ENCODE measurements at places on chromosomes 3 and 15. TPM values are rescaled to one million over a fixed set of nuclear protein-coding genes. Genes with fewer than 3 reads are reported as not detected.
A peak's percentile ranks its signal among the peaks of the same experiment; 100 is the strongest.

Gene FBXW12
- total RNA-seq = not detected

Gene DHFR2
- 7.7 TPM for total RNA-seq

DNA sequence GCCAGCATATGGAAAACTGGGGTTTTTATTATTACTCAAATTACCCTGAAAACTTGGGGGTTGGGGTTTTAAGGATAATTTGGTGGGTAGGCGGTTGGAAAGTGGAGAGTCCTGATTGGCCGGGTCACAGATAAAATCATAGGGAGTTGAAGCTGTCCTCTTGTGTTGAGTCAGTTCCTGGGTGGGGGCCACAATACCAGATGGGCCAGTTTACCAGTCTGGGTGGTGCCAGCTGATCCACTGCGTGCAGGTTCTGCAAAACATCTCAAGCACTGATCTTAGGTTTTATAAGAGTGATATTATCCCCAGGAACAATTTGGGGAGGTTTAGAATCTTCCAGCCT lies 4.9 kb upstream of the ZNF662 start:
- DNase-seq = no peak

Gene C3orf49
- not detected for total RNA-seq

GRCh38 chr3:72259755-72260587 lies 475.0 kb upstream of the PROK2 start:
- DNase-seq = no peak

GRCh38 chr3:197730200-197730599 lies 6.5 kb downstream of the RUBCN start:
- DNase-seq = no peak

- DNase-seq = no peak
Observed at GRCh38 chr3:127171320-127171719, 21.6 kb upstream of the PRR23E start.

GRCh38 chr15:89172921-89173320 lies 48.5 kb downstream of the RLBP1 start:
- DNase-seq = no peak

GRCh38 chr3:126847061-126847460 lies 135.9 kb upstream of the PLXNA1 start:
- no peak for DNase-seq

DNA sequence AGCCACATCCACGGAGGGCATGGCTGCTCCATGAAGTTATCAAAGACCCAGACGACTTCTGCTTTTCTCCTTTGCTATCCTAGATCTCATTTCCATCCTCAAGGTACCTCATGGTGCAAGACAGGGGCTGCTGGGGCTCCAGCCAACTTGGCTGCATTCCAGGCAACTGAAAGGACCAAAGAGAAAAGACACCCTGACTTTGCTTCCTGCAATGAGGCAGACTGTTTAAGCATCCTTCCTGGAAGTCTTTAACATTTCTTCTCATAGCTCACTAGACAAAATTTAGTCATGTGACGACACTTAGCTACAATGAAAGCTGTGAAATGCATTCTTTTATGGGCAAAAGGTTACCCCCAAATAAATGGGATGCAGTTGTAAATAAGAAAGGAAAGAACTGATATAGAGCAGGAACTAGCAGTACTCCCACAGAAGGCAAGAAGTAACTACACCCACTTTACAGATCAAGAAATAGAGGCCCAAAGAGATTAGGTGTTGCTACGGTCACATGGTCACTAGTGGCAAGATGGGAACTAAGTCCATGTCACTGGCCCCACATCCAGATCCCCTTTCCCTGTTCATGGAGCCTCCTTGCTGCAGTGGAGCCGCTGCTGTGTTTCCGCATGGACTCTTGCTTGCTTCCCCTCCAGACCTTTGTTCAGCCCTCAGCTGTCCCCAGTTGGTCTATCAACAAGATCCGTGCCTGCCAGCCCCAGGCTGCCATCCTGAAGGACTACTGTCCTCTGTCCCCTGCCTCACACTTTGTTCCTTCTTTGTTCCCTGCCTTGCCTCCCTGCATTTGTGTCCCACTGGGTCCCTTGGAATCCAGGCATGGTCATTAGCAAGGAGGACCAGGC lies 107.0 kb downstream of the XXYLT1 start:
- no peak for DNase-seq

DNA sequence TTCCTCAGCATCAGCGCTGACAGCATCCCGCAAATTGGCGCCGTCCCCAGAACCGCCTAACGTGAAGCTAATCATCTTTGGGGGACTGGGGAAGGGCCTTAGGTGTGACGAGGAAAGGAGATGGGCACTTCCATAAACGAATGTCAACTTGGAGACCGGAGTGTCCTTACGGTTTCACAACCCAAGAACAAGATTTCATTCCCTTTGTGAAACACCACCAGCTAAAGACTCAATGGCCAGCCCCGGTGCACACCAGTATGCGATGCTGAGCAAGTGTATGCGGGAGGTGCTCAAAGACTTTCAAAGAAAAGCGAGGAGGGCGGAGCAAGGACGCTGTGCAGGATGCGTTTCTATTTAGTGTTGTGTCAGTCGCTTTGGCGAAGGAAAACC lies 759 bp upstream of the TTBK2 start:
- DNase-seq = peak; percentile 30

DNA sequence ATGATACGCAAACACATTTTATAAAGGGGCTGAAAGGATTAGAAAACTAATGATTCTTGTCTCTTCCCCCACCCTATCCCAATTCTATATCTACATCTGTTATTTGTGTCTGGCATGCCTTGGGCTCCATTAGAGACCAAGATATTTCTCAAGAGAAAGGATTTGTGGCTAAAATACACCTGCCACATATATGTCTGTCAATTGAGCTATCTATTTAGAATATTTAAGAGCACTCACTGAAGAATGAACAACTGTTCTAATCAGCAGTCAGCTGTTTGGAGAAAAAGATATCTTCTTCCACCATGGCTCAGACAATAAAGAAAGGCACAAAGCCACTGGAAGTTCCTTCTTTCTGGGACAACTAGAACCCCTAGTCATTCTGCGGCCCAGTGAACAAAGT lies 61.7 kb upstream of the LRRN1 start:
- no peak for DNase-seq

DNA sequence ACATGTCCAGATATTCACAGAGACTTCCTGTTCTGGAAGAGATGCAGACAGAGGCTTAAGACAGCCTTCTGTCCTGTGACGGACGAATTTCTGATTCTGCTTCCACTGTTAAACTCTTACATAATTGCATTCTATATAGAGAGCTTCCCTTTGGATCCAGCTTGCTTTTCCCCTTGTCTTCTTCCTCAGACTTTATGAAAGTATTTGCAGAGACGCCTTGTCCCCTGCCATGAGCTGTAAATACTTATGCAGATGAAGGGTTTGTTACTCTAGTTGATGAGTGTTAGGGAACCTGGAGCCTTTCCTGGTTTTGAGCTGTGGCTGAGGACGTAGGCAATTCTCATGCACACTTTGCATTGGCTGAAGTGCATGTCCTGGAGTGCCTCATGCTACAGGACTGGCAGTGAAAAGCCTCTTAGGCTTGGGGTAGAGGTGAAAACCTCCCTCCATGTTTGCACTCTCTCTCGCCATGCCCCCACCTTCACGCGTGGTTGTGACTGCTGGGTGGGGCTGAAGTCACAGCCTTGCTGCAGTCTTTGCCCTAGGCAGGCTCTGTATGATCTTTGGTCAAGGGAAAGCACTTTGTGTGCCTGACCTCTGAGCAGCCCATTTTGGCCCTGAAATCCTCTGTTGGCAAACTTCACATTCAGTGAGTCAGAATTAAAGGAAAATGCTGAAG lies 286.6 kb downstream of the PTPRG start:
- DNase-seq = peak; percentile 88

DNA sequence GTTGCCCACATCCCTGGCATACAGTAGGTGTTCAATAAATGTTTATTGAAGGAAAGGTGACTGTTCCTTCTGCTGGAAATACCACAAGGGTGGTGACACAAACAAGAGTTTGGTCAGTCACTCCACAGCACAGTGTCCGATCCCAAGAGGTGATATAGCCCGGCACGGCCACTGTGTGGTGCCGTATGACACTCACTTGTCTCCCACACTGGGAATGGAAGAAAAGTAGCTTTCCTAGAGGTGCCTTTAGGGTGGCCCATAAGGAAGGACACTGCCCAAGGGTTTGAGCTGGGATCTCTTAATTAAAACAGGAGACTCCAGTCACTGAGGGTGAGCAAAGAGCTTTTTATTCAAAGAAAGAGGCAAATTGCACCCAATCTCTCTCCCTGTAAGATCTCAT lies 40.5 kb downstream of the TGM4 start:
- no peak for DNase-seq

- peak; percentile 46 for DNase-seq
Observed at GRCh38 chr3:14699643-14700042, 24.7 kb downstream of the C3orf20 start.

DNA sequence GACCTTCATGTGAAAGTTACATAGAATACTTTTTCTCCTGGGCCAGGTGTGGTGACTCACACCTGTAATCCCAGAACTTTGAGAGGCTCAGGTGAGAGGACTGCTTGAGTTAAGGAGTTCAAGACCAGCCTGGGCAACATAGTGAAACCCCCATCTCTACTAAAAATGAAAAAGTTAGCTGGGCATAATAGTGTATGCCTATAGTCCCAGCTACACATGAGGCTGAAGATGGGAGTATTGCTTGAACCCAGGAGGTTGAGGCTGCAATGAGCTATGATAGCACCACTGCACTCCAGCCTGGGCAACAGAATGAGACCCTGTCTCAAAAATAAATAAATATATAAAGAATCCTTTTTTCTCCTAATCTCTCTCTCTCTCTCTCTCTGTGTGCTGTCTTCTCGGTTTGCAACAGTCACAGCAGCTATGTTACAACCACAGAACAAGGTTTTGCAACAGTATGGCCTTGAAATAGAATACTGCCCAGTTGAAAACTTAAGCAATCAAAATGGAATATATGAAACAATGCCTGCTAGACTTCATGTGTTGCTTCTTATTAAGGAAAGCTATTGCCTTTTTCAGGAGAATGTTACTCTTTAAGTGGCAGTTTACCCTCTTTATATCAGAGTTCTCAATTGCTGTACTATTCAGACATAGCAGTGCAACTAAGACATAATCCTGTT lies 12.3 kb upstream of the DENND4A start:
- DNase-seq = no peak

Gene ASB7
- total RNA-seq = 9.0 TPM

GRCh38 chr15:30978328-30978727 lies 13.1 kb downstream of the MTMR10 start:
- DNase-seq = no peak

DNA sequence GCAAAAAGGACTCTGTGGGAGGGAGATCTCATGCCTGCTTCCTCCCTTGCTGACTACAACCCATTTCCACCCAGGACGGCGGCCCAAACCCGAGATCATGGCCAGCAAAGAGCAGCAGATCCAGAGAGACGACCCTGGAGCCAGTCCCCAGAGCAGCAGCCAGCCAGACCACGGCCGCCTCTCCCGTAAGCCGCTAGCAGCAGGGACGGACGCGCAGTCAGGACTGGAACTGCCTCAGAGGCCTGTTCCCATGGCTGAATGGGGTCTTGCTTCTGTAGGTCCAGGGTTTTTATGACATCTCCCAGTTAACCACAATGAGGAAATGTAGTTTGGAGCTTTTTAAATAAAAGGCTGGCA lies 67.2 kb downstream of the BOC start:
- DNase-seq = no peak

- DNase-seq = peak; percentile 86
Observed at GRCh38 chr15:89767411-89767915, 8.7 kb upstream of the MESP2 start.

Gene TFG
- 66.7 TPM for total RNA-seq

DNA sequence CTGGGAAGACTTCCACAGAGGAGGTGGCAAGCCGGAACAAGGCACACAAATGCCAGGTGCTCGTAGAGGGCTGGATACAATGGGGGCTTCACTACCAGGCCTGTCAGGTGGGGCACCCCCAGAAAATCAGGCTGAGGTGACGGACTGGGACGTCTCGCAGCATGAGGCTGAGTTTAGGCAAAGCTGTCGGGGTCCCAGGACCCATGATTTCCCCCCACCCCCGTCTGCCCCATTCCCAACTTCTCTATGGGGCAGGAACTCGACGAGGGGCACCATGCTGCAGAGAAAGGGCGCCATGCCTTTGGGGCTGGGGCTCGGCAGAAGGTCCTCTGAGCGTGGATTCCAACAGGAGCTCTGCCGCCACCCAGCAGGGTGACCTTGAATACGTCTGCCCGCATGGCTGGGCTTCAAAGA lies 65.7 kb upstream of the HES1 start:
- DNase-seq = no peak

Gene PPIB
- total RNA-seq = 165 TPM

GRCh38 chr3:116770815-116771450 lies 61.4 kb downstream of the TUSC7 start:
- no peak for DNase-seq

DNA sequence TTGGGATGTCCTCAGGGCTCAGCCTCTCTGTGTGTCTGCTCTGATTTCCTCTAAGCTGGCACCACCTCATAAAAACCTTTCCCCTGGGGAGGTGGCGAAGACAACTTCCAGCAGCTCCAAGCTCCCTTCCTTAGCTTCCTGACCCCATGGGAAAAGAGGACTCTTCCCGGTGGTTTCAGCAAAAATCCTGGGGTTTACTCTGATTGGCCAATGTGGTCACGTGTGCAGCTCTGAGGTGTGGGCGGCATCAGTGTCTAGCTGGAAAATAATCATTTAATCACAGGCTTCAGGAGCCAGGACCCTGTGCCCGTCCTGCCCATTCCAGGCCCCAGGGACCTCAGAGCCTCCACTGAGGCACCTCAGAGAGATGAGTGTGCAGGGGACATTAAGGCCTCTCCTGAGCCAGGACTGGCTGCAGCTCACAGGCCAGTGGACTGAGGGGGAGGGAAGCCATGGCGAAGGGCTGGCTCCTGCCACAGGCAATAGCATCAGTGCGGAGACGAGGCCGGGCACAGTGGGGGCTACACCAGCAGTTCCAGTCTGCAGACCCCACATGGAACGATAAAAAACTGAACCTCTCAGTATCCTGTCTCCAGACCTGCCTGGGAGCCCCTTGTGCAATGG lies 104.1 kb downstream of the TPRA1 start:
- DNase-seq = no peak

DNA sequence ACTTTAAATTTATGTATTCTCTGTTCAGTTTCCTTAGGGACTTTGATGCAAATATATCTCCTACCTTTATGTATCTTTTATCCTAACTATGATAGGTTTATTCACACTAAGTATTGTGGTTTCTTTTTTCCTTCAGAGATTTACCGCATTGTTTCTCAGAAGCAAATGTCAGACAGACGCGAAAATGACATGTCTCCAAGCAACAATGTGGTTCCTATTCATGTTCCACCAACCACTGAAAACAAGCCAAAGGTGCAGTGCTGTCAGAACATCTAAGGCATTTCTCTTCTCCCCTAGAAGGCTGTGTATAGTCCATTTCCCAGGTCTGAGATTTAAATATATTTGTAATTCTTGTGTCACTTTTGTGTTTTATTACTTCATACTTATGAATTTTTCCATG lies 18.3 kb downstream of the RAB11A start:
- no peak for DNase-seq

DNA sequence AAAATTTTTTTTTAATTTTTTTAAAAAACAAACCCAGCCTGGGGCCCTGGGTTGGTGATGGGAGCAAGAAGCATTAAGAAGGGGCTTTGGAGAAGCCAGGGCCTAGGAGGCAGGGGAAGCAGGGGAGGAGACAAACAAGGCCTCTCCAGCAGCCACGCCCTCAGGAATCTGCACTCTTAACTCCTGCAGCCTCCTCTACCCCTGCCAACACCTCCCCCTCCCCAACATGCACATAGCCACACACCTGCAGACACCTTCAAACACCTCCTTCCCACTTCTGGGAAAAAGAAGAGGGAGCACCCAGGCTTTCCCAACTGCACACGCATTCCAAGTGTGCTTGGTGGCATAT lies 2.7 kb upstream of the DCAF1 start:
- no peak for DNase-seq
